Keratinocyte (primary cell): ENCODE measurements at places on chromosomes 6 and 20.
A peak's percentile ranks its signal among the peaks of the same experiment; 100 is the strongest.

DNA sequence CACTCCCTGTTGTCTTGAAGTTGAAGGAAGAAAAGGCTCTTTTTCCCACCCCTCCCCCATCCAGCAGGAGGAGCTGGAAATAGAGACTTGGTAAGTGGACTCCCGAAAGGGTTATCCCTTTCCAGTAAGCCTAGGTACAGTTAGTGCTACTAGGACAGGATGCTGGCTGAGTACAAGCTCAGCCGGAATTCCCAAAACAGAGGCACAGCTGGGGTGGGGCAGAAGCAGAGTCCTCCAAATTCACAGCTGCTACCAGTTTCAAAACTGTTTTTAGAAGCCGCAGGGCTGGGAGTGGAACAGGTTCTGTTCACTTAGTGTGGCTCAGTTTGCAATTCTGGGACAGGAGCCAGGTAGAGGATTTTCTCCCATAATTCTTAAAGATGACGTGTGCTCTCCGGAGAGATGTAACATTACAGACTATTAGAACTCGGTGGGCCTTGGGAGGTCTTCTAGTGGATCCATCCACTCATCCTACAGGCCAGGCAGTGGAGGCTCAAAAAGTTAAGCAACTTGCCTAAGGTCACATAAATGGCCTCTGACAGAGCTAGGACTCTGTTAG, 19.0 kb upstream of the UTRN start:
- peak; percentile 93 for DNase-seq

DNA sequence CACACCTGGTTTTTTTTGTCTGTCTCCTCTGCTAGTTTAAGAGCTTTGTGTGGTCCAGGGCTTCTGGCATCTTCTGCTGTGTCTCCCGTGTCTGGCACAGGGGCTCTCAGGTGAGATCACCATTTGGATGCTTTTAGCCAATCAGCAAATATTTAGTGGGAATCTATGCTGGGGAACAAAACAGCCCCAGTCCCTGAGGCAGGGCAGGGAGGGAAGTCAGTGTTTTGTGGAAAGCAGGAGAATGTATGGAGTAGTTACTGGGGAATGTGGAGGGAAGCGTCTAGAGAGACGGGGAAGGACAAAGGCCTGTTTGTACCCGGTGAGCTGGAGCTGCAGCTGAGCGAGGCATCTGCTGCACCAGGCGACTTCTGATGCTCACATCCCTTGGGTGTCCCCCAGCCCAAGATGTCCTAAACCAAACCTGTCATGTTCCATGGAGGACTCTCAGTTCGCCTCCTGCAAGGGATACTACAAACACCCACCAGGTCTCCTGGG, 49.3 kb upstream of the NNAT start:
- DNase-seq: no peak

- DNase-seq: no peak
Observed at GRCh38 chr20:39095870-39096269, 133.7 kb downstream of the DHX35 start.

- DNase-seq: no peak
Observed at GRCh38 chr20:49976542-49976941, 6.2 kb upstream of the SNAI1 start.

GRCh38 chr6:149419696-149420404, 19.8 kb downstream of the SUMO4 start:
- DNase-seq: no peak

GRCh38 chr6:7684076-7684475, 41.8 kb upstream of the BMP6 start:
- DNase-seq: no peak

- no peak for DNase-seq
Observed at GRCh38 chr6:140385679-140386078, 1011.2 kb upstream of the CITED2 start.

DNA sequence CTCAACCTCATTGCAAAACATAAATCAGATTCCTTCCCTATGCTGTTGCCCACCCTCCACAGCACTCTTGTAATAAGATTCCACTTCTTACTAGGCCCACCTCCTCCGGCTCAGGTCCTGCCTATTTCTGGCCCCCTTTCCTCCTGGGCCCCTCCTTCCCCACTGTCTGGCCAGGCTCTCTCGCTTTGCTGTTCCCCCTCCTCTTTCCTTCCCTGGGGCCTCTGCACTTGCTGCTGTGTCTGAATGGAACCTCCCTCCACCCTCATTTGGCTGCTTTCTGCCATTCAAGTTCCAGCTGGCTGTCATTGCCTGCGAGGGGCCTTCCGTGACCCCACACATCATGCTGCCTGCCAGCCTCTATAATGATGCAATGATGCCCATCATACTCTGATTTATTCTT, 38.9 kb downstream of the ARHGAP40 start:
- no peak for DNase-seq

DNA sequence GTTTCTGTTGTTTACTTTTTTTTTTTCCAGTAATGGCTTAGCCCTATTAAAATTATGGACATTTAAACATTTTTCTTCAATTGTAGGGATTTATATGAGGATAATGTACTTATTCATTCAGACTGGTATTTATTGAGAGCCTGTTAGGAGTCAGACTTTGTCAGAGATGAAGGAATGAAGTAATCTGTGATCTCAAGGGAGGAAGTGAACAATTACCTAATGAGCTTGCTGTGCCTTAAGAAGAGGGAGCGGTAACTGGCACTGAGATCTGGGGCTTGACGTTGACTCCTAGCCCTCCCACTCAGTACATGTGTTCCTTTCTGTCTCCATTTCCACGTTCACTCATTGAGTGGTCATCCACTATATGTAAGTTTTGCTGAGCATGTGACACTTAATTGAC, 12.6 kb downstream of the AFDN start:
- DNase-seq: no peak

DNA sequence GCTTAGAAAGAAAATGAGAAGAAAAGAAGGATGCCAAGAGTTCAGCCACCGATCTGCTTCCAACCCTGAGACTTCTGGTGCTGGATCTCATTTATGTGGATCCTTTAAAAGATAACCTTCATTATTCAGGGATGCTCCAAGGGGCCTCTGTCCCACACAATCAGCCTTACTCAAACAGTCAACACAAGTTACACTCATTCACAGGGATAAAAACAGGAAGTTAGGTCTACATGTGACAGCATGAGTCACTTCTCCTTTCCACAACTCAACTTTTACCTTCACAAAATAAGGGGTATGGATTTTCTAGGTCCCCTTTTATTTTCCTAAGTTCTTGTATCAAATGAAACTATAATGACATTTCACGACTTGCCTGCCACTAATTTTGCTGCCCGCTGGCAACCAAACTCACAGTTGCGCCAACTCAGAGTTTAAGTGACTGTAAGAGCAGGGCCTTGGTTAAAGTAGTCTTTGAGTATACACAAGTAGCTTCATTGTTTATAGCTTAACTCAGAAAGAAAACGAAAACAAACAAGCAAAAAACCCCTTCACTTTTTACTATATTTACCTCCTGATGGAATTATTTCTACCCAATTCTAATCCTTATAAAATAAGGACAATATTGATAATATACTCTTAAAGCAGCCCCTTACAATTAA, 278.8 kb upstream of the RUNX2 start:
- DNase-seq: no peak

- no peak for DNase-seq
Observed at GRCh38 chr6:158661156-158661685, 11.4 kb downstream of the SYTL3 start.

DNA sequence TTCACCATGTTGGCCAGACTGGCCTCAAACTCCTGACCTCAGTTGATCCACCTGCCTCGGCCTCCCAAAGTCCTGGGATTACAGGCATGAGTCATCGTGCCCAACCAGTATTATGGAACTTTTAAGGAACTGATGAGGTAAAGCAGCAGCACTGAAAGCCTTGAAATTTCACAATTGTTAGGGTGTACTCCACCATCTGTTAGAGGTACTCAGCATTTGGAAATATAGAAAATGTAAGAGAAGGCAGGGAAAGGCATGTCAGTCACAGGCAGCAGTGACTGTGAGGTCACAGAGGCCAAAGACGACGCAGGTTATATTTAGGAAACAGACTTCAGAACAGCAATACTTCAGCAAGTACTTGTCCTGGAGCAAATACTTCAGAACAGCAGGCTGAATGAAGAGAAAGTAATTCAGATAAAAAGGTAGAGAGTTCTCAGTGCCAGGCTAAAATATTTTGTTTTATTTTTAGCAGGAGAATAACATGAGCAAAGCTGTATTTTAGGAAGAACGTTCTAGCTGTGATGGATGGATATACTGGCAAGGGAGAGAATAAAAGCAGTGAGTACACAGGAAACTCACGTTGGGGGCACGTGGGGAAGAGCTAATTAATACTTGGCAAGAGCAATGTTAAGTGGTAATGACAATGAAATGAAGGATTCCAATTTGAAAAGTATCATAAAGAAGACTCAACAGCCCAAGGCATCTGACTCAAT, 67.2 kb downstream of the DTNBP1 start:
- no peak for DNase-seq

GRCh38 chr6:148973538-148974208, 226.8 kb downstream of the UST start:
- DNase-seq: no peak

DNA sequence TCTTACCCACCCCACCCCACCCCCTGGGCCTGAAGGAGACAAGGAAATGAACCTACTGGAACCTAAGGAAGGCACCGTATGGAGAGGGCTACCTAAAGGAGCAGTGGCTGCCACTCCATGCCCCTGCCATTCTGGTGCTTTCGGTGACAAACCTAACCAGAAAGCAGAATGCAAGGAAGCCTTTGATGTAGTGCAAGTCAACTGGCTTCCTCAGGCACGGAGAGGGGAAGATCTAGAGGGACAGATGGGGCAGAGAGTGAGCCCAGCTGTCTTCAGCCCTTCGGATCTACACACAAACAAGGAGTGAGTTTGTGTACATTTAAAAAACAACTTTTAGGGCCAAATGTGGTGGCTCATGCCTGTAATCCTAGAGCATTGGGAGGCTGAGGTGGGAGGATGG, 39.5 kb downstream of the PPP1R16B start:
- no peak for DNase-seq

- no peak for DNase-seq
Observed at GRCh38 chr20:42530855-42531448, 658.8 kb downstream of the PTPRT start.

DNA sequence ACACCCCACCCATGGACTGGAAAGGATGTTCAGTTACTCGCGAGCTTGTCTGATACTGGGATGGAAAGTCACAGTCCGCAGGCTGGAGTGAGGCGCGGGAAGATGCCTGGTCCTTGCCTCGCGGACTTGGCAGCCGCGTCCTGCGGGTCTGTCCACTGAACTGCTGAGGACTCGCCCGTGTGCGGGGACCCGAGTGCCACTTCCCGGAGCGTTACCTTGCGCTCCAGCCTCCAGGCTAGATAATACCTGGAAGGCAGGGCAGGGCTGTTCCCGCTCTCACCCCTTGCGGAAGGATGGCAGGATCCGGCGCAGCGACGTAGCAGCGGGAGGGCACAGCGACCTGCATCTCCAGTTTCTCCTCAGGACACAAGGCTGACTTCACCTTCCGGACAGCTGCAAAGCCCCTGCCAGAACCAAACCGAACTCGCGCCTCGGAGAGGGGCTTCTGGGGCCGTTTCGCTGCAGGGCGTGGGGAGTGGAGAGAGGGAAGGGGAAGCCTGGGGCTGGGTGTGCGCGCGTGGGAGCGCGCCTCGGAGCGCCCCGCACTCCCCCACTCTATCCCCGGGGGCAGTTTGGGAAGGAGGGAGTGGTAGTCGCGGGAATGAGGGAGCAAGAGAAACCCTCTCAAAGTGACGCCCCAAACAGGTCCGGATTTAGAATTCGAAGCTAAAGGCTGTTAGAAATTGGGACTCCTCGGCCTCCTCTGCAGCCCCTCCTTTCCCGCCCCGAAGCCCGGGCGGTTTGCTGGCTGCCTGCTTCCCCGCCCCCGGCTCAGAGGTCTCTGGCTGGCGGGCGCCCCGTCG, at the start of gene KCNQ5:
TSS of gene KCNQ5 (plus strand) at position 774 of the 803 bp plus-strand sequence.
- no peak for DNase-seq

DNA sequence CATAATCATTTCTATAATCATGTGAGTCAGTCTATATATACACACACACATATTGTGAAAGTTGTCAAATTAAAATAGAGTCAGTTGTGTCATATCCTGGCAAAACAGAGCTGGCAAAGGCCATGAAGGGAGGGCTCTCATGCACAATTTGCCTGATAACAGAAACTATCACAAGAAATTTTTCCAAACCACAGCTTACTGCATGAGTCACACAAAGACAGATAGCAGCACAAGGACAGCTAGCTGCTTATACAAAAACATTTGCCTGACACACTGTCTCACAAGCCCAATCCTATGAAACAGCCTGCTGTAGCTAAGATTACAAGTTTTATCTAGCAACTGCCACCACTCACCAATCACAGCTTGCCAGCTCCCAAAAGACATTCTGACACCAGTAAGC, 848.5 kb upstream of the MAN1A1 start:
- no peak for DNase-seq

GRCh38 chr6:19519941-19520340, 317.2 kb upstream of the ID4 start:
- no peak for DNase-seq

DNA sequence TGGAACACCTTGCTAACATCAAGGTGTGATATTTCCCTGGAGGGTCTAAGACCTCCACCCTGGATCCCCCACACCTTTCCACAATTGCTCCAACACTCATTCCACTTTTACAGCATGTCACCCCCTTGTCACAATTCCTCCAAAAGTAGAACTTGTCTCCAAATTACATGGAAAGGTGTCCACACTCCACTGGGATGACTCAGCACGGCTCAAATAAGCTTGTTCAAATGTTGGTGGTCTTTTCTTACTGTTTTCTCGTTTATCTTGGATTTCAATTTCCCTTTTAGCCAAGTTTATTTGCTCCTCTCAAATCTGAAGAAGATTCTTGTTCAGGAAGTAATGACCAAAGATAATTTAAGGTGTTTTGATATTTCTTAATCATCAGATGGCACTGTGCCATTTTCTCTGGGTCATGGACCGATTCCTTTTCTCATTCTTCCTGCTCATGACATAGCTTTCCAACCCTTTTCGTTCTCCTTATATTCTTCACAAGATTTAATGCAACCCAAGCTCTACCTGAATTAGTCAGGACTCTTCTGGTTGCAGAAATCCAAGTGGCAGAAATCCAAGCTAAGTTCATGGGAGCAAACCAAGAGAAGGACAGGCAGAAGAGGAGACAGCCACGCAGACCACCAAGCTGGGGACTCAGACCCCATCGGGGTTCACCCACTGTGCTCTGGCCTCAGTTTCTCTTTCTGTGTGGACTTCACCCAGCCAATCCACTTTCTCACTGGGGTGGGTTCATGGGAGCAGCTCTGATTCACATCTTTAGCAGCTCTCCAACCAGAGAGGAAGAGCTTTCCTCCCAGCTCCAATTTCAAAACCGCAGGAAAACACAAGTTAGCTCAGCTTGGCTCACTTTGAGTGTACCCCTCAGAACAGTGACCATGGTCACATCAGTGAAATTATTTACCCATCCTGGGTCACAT, 110.5 kb upstream of the CDYL start:
- DNase-seq: no peak
